NCI-H524 treated with DMSO at 0.1 percent for 48 hours (cell line): ENCODE measurements at places on chromosomes 1 and 21.

DNA sequence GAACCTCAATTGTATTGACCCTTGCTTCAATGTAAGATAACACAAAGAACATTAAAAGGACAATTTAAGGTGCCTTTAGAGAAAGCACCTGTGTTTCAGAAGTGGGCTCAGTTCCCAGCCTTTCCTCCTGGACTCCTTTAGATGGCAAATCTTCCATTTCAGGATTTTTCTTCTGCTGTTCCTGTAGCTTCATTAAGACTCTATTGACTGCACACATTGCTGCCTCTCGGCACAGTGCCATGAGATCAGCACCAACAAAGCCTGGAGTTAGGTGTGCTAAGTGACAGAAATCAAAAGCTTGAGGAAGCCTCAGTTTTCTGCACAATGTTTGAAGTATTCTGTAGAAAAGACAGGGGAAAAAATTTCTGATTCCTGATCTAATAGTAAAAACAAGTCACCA is 40.6 kb downstream of the NVL start:
- no peak for DNase-seq

GRCh38 chr1:182955596-182956588 is 2.9 kb upstream of the SHCBP1L start:
- DNase-seq: peak; percentile 95

DNA sequence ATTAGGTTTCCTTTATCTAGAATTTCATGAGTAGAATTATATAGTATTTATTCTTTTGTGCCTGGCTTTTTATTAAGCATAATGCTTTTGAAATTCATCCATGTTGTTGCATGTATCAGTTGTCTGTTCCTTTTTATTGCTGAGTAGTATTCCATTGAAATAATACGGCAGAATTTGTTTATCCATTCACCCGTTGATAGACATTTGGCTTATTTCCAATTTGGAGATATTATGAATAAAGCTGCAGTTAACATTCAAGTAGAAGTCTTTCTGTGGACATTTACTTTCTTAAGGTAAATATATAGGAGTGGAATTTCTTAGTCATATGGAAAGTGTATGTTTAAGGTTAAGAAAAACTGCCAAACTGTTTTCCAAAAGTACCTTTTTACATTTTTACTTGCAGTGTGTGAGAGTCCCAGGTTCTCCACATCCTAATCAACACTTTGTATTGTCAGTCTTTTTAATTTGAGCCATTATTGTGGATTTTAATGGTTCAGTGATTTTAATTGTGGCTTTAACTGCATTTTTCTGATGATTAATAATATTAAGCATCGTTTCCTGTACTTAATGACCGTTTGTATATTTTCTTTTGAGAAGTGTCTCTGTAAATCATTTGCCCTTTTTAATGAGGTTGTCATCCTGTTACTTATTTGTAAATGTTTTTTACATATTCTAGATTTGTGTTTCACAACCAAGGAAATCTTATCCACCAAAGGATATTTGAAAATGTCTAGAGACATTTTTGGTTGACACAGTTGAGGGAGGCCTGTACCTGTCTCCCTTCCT is 22.7 kb downstream of the KCTD3 start:
- no peak for DNase-seq

DNA sequence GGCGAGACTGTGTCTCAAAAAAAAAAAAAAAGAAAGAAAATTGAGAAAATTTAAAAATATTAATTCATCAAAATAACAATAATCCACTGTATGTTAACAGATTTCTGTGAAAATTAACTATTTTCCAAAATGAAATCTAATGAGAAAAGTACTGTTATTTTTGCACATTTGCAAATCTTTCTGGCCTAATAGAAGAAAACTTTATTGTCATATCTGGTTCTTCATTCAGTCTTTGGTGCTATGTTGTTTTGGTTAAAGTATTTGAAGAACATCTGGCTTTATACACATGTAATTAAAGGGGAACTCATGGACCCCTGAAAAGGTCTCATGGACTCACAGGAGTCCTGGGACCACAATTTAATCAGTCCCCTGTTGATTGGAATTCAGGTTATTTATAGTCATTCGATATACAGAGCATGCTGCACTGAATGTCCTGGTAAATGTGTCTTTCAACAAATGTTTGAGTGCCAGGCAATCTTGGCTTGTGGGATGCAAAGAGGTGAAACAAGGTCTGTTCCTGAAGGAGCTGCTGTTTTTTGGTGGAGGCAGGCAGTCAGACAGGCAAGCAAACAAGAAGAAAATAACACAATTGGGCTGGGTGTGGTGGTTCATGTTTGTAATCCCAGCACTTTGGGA is 9.0 kb downstream of the AK4 start:
- DNase-seq: no peak

- no peak for DNase-seq
Observed at GRCh38 chr1:13622446-13622845, 38.8 kb downstream of the PDPN start.

DNA sequence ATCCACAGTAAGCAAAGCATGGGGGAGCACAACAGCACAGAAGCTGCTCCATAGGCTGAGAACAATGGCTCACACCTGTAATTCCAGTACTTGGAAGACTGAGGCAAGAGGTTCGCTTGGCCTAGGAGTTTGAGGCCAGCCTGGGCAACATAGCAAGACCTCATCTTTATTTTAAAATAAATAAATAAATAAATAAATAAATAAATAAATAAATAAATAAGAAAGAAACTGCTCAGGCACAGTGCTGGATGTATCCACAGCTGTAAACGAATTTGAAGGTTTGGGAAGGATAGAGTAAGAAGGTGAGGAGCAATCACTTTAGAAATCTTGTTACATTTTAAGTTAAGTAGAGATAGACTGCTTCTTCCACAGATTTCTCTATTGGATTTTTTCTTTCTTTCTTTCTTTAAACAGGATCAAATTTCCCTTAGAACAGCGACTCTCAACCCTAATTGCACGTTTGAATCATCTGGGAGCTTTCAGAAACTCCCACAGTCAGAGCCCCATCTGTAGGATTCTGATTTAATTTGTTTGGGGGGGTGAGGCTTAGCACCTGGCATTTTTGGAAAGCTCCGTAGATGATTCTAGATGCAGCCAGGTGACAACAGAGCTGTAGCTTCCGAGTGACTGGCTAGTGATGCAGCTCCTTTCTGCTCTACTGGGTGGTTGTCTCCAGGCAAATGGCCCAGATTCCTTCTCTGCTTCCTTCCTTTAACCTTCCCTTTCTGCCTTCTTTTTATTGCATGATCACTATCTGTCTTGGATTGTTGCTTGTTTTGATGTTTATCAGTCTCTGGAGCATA is 53.5 kb downstream of the S1PR1 start:
- DNase-seq: no peak

- DNase-seq: no peak
Observed at GRCh38 chr1:228500143-228500734, 13.1 kb downstream of the RNF187 start.

GRCh38 chr1:108527135-108527534 is 32.8 kb upstream of the EEIG2 start:
- no peak for DNase-seq

- DNase-seq: no peak
Observed at GRCh38 chr1:17274186-17275170, 25.6 kb downstream of the PADI3 start.

- no peak for DNase-seq
Observed at GRCh38 chr1:183180634-183181056, 5.4 kb upstream of the LAMC2 start.

DNA sequence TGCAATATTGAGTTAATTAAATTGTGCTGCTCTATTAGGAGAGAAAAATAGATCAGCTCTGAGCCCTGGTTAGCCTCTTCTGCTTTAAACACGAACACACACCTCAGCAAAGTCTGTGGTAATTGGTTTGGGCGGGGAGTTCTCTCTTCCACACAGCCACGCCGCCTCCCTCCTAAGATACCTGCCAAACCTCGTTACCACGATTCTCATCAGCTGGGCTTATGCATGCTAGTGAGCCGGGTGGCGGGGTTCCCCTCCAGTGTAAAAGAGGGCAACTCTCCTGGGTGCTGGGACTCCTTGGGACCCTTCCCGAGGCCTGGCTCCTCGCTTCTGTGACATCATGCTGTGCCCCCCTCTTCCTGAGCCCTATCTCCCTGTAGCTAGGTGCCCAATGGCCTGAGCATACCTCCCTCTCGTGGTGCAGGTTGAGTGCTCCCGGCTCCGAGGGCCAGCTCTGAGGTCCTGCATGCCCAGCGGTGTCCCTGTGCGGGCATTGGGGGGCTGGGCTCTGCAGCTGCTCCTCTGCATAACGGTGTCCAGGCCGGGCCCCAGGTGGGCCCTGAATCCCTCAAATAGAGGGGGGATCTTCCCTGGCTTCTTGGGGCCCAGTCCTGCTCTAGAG is 182.9 kb downstream of the PRDM16 start:
- no peak for DNase-seq

GRCh38 chr21:36734367-36735200 is 35.7 kb downstream of the SIM2 start:
- DNase-seq: no peak

- no peak for DNase-seq
Observed at GRCh38 chr21:44463724-44464123, 8.4 kb downstream of the LRRC3 start.

GRCh38 chr1:210260096-210260495 is 27.5 kb downstream of the SERTAD4 start:
- DNase-seq: no peak

GRCh38 chr1:226666164-226666506 is 72.9 kb downstream of the ITPKB start:
- no peak for DNase-seq

DNA sequence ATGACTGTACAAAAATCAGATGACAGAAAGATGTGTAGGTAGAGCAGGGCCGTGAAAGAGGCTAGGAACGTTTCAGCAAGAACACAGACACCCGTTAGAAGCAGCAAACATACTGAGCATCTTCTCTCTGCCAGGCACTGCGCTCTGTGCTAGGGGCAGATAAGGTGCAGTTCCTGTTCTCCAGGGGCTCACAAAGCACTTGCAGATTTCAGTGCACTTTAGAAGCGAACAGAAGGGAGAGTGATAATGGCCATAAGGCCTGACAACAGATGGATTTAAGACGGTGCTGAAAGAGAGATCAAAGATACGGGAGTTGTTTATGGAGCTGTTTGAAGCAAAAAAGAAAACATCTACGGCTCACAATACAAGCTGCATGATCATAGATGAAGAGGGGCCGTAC is 200.3 kb upstream of the FOXD3 start:
- DNase-seq: peak; percentile 23

- no peak for DNase-seq
Observed at GRCh38 chr1:117735045-117735992, 129.5 kb downstream of the TENT5C start.

DNA sequence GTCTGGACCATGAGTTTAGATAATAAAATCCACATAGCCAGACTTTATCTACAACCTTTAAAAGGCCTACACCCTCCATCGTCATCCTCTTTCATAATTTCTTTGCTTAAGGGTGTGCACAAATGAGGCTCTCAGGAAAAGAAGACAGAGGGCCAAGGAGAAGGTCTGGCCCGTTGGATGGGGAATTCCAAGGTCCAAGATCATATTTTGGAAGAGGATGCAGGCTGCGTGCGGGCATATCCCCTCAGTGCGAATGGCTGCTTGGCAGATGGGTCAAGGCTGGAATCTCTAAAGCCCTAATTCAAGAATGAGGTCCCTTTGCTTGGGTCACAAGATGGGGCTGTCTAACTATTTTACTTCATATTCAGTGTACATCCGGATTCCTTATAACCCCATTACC is 782.2 kb upstream of the NCAM2 start:
- DNase-seq: no peak

GRCh38 chr1:3577300-3577699 is 34.0 kb downstream of the MEGF6 start:
- DNase-seq: peak; percentile 77

DNA sequence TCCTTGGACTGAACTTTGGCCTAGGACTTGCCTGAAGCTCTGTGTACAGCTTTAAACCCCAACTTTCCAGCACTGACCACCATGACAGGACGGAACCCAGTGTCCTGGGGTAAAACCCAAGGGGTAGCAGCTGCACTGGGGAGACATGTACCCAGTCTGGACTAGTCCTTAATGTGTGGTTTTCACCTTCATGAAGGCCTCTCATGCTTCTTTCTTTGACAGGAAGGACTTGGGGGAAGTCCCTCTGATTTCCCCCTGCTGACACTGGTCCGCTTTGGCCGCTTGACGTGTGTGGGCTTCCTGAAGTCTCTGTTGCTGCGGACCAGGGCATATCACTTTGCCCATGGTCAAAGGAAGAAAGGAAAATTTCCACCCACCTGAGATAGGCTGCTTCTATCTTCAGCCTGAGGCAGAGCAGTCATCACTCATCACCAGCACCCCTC is 66.3 kb upstream of the PRDX6 start:
- no peak for DNase-seq

GRCh38 chr1:52996653-52997052 is 65.4 kb upstream of the PODN start:
- no peak for DNase-seq

- DNase-seq: no peak
Observed at GRCh38 chr1:162161916-162162550, 92.5 kb downstream of the NOS1AP start.

DNA sequence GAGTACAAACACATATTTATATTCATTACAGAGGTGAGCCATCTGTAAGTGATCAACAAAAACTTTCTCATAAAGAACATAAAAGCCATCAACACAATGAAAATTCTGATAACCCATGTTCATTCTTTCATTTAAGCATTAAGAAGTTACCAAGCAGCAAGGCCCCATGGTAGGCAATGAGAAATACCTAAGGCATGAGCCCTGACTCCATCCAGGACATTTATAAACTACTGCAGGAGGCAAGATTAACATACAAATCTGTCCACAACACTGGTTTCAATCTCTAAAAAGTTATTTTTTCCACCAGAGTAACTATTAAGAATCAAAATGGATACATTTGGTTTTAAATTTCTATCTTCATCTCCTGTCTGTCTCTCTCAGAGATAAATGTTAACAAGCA is 76.1 kb downstream of the SIPA1L2 start:
- DNase-seq: no peak

GRCh38 chr1:53121319-53122172 is 20.9 kb downstream of the SLC1A7 start:
- peak; percentile 81 for DNase-seq

GRCh38 chr1:200075938-200076546 is 48.5 kb downstream of the NR5A2 start:
- DNase-seq: no peak

GRCh38 chr1:229887043-229887822 is 179.8 kb upstream of the GALNT2 start:
- DNase-seq: no peak

- DNase-seq: no peak
Observed at GRCh38 chr1:237411621-237412020, 369.6 kb downstream of the RYR2 start.

DNA sequence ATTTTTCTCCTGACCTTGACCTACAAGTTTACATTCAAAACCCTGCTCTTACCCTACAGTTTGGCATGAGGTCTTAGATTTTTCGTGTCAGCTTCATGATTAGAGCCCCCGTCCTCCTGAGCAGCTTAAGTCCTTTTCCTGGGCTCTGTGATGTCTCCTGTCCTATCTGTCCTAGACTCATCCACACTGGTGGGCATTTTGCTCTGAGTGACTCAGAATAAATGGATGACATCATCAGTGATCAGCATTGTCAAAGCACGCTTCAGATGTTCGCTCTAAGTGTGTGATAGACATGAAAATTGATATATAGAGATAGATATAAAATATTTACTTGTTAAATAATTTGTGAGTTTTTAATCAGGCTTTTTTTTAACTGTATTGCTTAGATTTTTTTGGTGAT is 21.8 kb downstream of the RGS13 start:
- DNase-seq: no peak
